Stimulated activated CD8-positive, alpha-beta memory T cell treated with anti-CD3 and anti-CD28 coated beads, Interleukin-4, amount 100 ng/mL, for 1 hour (primary cell): ENCODE measurements at places on chromosomes 4 and X.

DNA sequence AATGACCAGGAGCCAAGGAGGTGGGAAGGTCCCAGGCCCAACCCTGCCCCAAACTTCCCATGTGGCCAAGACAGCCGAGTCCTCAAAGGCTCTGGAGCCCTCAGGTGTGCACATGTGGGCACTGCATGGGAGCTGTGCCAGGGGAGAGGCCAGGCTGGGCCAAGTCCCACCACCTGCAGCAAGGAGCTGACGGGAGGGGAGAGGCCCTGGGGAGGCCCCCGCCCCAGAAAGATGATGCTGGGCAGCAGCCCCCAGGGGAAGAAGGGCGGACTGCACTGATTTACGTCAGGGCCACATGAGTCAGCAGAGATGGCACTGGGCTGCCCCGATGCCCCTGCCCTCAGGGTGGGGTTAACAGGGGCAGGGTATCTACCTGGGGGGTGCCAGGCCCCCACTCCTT is 1.4 kb downstream of the L1CAM start:
- no peak for DNase-seq

GRCh38 chr4:137471895-137472294 is 60.4 kb downstream of the PCDH18 start:
- DNase-seq = no peak

DNA sequence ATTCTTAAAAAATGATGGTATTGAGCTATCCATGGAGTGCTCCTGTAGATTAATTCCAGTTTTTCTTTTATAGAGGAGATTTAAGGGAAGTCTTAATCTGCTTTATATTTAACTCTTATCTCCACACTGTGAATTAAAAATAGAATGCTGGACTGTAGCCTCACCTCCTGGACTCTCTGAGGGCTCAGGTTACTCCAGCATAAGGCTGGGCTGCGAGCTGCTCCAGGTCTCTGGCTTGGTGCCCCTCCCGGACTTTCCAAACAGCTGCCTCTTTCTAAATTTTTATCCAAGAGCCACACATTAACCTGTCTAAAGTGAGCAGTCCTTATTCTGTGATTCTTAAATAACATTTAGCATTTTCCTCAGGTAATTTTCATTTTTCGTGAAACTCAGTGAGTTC is 218.7 kb upstream of the JADE1 start:
- DNase-seq = no peak

DNA sequence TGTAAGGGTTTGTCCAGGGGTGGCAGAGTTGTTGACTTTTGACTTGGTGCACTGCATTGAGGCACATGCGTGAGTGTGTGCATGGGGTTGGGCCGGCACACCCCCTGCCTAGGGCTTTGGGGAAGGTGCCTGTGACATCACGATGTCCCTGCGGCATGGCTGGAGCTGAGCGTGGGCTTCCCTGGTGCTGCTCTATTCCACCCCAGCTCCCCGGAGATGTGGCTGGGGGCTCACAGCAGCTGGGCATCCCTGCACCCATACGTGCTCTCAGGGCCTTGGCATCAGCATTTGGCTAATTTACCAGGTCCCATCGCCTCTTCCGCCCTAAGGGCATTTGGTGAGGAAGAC is 5.7 kb downstream of the PSAPL1 start:
- no peak for DNase-seq

DNA sequence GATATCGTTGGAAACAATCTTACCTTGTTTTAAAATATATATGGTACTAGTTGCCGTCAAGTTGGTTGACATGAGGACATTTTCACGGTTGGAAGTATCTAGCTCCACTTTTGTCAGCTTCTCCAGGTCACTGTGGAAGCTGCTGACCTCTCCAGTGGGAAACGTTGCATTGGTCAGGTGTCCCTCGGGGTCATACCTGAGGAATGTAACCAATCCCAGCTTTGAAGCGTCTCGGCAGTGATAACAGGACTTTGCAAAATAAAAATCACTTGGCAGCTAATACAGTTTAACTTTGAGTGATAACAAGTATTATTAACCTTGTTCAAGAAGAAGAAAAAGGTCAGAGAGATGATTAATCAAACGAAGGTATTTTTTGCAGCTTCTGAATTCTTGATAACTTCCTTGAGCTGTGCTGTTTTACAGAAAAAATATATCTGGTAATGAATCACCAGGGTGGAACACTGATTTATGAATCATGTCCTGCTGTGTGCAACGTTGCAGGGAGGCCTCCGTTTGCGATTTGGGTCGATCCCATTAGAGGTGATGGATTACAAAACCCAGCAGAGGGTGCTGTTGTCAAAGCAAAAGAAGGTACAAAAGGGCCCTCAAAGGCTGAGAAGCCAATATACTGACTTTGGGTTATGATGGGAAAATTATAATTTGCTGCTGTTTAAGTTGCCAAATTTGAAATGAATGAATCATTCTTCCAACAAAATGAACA is 60.1 kb downstream of the SH2D1A start:
- DNase-seq = peak; percentile 23

- no peak for DNase-seq
Observed at GRCh38 chr4:143225167-143225566, 40.5 kb downstream of the USP38 start.

DNA sequence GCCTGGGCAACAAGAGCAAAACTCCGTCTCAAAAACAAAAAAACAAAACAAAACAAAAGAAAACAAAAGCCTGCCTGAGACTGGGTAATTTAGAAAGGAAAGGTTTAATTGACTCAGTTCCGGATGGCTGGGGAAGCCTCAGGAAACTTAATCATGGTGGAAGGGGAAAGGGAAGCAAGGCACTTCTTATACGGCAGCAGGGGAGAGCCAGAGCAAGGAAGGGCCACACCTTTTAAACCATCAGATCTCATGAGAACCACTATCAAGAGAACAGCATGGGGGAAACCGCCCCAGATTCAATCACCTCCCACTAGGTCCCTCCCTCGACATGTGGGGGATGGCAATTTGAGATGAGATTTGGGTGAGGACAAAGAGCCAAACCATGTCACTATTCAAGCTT is 122.2 kb downstream of the UBE2K start:
- no peak for DNase-seq

GRCh38 chr4:142201041-142201440 is 564.7 kb downstream of the IL15 start:
- DNase-seq = no peak

- DNase-seq = no peak
Observed at GRCh38 chrX:50108264-50108663, 92.5 kb downstream of the AKAP4 start.

DNA sequence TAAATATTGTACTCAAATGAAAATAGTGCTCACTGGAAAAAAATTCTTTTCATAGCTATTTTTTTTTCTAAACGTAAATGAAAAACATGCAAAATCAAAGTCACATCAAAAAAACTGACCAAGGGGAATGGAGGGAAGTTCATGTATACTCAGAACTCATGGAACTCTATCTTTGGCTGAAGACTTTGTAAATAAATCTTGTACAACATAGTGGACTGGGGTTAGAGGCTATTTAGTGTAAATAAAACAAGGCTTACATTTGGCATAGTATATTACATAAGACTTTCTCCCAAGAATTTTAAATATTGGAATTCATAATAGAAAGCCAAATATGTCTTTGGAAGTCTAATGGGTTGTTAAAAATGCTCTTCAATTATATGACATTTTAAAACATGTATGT is 59.8 kb upstream of the PDE5A start:
- no peak for DNase-seq

GRCh38 chr4:78174891-78175290 is 117.8 kb downstream of the FRAS1 start:
- no peak for DNase-seq

GRCh38 chr4:82913305-82913704 is 12.8 kb downstream of the THAP9 start:
- DNase-seq = no peak

DNA sequence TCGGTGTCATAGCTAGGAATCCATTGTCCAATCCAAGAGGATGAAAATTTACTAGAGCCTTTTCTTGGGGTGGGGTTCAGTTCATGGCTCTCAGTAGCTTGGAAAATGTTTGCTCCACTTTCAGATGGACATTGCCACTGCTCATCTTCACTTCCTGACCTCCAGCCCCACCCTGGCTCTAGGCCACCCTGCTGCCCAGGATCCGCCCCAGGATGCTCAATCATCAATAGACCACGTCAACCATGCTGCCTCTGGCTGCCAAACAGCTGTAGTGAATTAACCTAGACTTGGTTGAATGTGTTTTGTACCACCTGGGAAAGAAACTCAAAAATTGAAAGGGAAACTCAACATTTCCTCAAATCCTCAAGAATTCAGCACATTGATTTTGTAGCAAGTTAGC is 37.2 kb upstream of the HSD17B10 start:
- no peak for DNase-seq

DNA sequence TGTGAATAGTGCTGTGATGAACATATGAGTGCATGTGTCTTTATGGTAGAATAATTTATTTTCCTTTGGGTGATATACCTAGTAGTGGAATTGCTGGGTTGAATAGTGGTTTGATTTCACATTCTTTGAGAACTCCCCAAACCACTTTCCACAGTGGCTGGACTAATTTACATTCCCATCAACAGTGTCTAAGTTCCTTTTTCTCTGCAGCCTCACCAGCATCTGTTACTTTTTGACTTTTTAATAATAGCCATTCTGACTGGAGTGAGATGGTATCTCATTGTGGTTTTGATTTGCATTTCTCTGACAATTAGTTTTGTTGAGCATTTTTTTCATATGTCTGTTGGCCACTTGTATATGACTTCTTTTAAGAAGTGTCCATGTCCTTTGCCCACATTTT is 29.1 kb downstream of the JADE3 start:
- DNase-seq = no peak

GRCh38 chrX:12360986-12361598 is 222.8 kb downstream of the FRMPD4 start:
- no peak for DNase-seq

DNA sequence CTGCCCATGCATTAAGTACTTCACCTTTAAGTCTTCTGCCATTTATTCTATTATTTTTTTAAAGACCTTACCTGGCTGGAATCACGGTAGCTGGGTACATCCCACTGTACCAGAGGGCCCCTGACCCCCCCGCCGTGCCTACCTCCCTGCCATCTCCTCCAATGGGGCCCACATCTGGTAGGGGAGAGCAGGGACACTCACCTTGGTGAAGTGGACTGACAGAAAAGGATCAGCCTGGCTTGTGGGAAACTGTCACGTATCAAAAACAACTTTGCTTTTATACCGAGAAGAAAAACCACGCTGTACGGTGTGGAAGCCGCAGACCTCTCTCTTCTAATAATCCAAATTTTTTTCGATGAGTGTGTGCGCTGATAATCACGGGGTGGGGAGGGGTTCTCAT is at the start of gene FOXP3:
Gene FOXP3, minus strand, starts transcription at position 251 of the 400 bp plus-strand sequence. CDS start 6,205 bp downstream, outside the sequence.
- no peak for DNase-seq

DNA sequence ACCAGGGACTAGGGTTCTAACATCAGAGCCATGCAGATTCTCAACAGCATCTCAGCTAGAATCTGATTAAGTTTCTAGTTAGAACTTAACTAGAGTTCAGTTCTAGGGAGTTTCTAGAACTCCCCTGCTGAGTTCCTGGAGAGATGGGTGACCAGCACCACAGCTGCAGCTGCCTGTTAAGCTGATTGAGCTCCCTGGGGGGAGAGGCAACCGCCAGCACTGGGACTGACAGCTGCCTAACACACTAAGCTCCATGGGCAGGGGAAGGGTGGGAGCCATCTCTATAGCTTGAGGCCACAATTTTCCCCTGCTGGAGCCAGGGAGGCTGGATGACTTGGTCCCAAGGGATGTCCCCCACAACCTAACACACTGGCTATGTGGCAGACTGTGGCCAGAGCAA is 84.2 kb downstream of the CHIC1 start:
- DNase-seq = no peak

GRCh38 chrX:41512394-41512793 is 65.3 kb downstream of the NYX start:
- no peak for DNase-seq

DNA sequence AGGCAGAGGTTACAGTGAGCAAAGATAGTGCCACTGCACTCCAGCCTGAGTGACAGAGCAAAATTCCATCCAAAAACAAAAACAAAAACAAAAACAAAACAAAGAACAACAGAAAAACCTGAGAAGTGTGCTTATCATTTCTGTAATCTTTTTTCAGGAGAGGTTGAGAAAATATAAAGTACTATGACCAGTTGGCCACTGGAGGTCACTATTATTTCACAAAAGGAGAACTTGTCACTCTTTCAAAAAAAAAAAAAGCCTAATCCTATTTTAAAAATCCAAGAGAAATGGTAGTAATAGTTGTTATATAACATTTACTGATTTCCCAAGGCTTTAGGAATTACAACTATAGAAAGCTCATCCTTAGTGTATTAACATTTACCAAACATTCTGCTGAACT is 24.9 kb upstream of the RNF150 start:
- no peak for DNase-seq

DNA sequence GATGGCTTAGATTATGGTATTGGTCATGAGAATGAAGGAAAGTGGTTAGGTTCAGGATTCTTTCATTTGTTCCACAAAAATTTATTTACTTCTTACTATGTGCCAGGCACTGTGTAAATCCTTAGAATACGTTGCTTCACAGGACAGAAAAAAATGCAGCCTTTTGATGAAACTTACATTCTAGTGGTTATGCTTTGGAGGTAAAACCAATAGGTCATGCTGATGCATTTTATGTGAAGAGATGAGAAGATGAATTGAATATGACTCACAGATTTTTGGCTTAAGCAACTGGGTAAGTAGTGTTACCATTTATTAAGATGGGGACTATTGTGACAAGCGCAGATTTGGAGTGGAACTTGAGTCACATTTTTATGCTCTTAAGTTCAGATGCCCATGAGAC is 165.3 kb downstream of the GLRA2 start:
- DNase-seq = no peak

- DNase-seq = no peak
Observed at GRCh38 chr4:155946486-155946885, 7.2 kb downstream of the CTSO start.

DNA sequence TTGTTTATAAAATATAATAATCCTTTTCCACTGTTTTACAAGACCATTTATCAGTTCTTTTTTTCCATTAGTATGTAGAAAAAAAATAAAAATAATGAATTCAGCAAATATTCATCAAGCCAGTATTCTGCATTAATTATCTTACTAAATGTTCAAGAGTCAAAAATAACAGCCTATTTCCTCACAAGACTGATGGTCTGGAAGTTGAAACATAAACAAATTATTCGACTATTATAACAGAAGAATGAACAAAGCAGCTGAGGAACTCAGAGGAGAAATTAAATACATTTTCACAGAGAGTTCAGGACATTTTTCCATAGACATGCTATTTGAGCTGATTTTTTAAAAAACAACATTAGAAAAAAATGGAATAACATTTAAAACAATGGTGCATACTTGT is 2594.8 kb downstream of the ARAP2 start:
- no peak for DNase-seq
